ENCODE measurements at places on chromosomes 3 and 15.

- no peak for DNase-seq
Measured at GRCh38 chr3:145752576-145752975, 408.4 kb downstream of the PLOD2 start.

GRCh38 chr15:38129531-38130204 is 123.0 kb upstream of the SPRED1 start:
- no peak for DNase-seq

- DNase-seq, result peak; percentile 42
Measured at GRCh38 chr3:39383045-39383880, at the start of gene SLC25A38. Gene SLC25A38 (plus strand): TSS chr3:39383370. CDS start chr3:39383725, 355 bp downstream.

DNA sequence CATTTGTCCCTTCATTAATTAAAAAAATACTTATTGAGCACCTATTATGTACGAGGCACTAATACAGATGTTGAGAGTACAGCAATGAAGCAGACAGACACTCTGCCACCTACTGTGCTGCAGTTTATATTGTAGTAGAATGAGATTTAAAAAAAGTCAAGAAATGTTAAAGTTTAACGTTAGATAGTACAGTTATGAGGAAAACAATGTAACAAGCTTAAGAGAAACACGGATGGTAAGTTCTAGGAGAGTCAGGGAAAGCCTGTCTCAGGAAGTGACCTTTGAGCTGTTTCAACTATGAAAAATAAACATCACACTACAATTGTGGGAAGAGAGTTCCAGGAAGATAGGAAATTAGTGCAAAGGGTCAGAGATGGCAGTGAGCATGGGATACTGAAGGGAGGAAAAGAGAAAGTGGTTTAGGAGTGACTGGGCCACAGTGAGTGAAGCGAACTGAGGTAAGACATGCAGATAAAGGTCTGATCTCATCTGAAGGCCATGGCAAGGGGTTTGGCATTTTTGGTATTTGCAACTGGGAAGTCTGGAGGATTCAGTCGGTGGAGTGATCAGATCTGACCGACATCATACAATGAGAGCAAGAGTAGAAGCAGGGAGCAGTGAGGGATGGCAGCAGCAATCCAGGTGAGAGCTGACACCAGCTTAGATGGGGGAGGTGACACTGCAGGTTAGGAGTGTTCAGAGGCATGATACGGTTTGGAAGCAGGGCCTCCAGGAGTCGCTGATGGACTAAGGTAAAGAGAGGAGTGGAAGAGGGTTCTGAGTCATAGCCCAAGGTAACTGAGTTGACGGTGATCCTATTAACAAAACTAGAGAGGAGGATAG is 28.5 kb downstream of the PLSCR4 start:
- no peak for DNase-seq

DNA sequence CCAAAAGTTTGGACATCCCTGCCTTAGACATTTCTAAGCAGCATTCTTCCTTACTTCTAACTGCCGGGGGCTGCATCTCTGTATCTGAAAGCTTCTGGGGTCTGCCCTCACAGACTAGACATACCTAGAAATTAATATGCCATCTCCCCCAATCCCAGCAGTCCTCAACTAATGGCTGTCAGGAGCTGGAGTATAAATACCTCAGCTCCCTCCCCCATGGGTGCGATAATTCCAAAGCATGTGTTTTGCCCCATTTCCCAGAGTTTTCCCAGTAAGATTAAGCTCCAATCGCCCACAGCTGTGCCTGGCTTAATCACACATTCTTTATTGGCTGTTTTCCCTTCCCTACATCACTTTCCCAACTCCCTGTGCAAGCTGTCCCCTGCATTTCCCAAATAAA is 13.8 kb upstream of the VPS8 start:
- DNase-seq, result no peak

- no peak for DNase-seq
Measured at GRCh38 chr3:109339197-109339596, 1.9 kb upstream of the DPPA4 start.

DNA sequence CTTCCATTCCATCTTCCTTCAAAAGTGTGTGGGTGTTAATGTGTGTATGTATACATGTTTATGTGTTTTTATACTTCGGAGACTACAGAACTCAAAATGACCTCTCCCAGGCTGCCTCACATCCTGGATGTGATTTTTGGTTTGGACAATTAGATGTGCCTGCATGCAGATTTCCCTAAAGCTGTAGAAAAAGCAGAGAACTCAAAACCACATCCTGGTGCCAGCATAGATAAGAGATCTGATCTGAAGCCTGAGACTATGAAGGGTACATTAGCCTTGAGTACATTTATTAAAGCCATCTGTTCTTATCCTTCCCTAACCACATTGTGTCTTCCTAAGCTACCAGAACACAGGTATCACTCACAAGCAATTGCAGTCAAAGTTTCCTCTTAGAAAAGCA is 319.4 kb upstream of the RASGRP1 start:
- DNase-seq, result no peak

GRCh38 chr3:136332776-136333175 is 82.6 kb downstream of the PCCB start:
- DNase-seq, result no peak

DNA sequence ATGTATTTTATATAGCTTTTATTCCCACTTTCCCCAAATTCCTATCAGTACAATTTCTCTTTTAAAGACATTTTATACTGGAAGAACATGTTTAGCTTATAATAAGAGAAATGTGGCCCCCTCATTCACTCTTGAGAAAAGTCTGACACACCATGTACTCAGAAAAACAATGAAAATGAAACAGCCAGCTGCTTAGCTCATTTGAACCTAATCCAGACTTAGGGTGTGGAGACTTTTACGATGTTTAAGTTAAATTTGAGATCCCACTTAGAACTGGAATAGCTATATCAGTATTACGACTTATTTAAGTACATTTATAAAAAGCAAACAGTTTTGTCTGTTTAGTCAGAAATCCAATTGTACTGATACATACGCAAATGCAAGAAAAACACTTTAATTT is 252.3 kb upstream of the ARRDC4 start:
- DNase-seq, result no peak

- DNase-seq, result no peak
Measured at GRCh38 chr3:27345959-27346865, 23.0 kb downstream of the NEK10 start.

- no peak for DNase-seq
Measured at GRCh38 chr3:42214064-42214463, 51.9 kb downstream of the CCK start.

Measured in activated CD8-positive, alpha-beta memory T cell treated with anti-CD3 and anti-CD28 coated beads for 1 hour (primary cell).